NCI-H1436 treated with DMSO at 0.1 percent for 48 hours (cell line): ENCODE measurements at places on chromosomes 4 and X.

DNA sequence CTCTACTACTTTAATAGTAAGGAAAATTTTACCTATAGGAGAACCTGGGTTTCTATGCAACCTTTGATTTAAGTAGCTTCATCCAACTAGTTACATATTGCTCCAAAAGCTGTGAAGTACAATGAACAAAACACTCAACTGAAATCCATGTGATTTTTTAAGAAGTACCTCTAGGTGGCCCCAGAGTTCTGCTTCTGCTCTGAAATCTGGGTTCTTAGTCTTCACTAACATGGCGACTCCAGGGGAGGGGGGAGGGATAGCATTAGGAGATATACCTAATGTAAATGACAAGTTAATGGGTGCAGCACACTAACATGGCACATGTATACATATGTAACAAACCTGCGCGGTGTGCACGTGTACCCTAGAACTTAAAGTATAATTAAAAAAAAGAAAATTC is 73.4 kb upstream of the MAGEB2 start:
- DNase-seq: no peak

GRCh38 chr4:7384929-7385890 is 49.5 kb downstream of the PSAPL1 start:
- no peak for DNase-seq

GRCh38 chr4:76201276-76201675 is 12.3 kb downstream of the SCARB2 start:
- no peak for DNase-seq

DNA sequence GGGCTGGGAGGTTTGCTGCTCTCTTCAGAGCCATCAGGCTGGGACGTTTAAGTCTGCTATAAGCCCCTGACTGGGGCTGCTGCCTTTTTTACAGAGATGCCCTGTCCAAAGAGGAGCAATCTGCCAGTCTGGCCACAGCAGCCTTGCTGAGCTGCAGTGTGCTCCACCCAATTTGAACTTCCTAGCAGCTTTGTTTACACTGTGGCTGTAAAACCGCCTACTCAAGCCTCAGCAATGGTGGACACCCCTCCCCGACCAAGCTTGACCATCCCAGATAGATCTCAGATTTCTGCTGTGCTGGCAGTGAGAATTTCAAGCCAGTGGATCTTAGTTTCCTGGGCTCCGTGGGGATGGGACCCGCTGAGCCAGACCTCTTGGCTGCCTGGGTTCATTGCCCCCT is 40.7 kb downstream of the SPATA18 start:
- DNase-seq: no peak

GRCh38 chrX:136210243-136210642 is 41.0 kb downstream of the MAP7D3 start:
- DNase-seq: no peak

DNA sequence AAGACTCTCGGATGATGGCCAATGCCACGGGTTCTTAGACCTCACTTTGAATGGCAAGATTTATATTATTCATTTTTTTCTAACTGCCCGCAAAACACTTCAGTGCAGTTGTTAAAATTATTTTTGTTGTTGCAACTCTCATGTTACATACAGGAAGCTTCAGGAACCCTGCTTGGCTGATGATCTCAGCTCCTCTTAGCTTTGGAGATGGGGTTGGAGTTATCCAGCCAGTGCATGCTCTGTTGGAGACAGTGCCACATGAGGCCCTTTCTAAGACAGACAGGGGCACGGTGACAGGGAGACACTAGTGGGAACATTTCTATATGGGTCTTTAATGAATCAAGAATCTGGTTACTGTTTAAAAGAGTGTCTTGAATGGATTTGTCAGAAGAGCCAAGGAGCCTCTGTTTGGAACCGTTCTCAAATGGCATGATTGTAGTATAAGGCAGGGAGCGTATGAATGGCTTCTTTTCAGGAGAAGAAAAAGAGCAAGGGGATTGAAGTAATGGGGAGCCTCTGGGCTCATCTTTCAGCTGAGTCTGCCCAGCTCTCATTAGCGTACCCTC is 61.9 kb upstream of the ENPP6 start:
- DNase-seq: no peak

- DNase-seq: no peak
These were observed 9.9 kb downstream of the CPEB2 start for GRCh38 chr4:15012017-15012788.

- no peak for DNase-seq
These were observed 385.4 kb upstream of the CNKSR2 start for GRCh38 chrX:20988804-20989203.

GRCh38 chr4:27016551-27016950 is 155.9 kb downstream of the STIM2 start:
- DNase-seq: no peak
